ENCODE measurements at places on chromosomes 6 and 20.

DNA sequence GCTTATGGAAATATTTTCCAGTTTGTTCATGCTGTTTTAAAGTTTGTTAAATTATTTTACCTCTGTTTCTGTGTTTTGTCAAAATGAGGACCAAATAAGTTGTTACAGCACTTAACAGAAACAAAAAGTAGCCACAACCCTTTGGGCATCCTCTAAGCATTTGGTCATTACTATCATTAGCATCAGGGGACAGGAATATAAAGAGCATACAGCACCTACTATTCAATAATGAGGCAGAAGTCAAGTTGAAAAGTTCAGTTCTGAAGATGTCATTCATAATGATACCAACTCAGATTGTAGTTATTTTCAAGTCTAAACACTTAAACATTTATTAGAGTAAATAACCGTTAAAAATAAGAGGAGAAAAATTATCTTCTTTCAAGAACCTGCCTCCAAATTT lies 862.3 kb upstream of the FLRT3 start:
- no peak for DNase-seq

DNA sequence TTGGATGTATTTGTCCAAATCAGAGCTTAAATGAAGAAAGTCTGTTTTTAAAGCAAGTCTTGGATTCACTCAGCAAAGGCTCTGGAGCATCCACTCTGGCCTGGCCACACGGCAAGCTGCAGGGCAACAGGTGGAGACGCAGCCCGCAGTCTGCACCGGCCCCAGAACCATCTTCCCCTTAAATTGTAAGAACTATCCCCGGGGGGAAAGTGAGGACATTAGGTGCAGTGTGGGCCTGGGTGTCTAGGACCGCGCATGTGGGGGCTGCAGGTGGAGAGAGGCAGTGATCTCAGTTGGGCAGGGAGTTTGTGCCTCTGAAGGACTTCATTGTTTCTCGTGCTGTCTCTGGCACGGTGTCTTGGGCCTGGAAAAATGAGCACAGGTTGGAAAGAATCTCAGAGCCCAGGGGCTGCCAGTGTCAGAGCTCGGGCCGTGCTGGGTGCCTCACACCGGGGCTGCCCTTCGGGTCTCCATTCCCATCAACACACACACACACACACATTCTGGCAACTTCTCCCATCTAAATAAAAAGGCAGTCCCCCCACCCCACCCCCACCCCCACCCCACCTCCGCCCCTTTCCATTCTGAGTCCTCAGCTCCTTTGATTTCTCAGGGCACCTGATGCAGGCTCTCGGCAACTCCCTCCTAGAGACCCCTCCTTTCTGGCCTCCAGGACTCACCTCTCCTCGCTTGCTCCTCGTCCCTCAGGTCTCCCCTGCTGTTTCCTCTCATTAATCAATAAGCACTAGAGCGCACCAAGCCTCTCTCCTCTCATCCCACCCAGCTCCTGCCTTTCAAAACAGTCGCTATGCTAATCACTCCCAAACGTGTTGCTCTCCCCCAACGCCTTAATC lies 48.4 kb downstream of the FOXF2 start:
- no peak for DNase-seq

- DNase-seq: no peak
These were observed 143.7 kb downstream of the RALGAPA2 start for GRCh38 chr20:20568604-20569205.

- no peak for DNase-seq
These were observed 783.0 kb downstream of the TENT5A start for GRCh38 chr6:80969439-80969838.

DNA sequence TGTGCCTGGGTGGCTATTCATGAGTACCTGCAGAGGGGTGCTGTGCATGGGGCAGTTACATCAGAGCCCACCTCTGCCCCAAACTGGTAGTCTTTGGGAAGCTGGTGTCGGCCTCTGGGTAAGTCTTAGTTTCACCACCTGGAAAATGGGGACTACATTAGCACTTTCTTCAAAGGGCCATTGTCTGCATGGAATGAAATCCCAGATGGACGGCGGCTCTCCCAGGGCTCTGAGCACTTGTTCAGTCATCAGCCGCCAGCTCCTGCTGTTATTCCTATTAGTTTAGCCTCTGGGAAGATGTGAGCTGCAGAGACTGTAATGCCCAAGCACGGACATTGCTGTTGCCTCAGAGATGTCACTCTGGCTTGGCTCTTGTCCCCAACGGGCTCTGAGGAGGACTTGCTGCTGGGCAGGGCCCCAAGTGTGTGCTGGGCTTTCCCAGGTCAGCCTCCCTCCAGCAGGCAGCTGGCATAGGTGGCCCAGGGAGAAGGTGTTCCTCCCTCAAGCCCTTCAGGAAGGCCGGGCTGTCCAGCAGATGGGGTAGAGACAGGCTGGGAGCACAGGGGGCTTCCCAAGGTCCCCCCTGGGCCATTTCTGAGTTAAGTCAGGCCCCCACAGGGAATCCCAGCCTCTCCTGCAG lies 268.3 kb downstream of the TFAP2C start:
- no peak for DNase-seq

- no peak for DNase-seq
These were observed 1139.3 kb downstream of the HACE1 start for GRCh38 chr6:103720393-103720792.
